GM23248 (cell line): ENCODE measurements at places on chromosomes 7 and 10. TPM values are rescaled to one million over a fixed set of nuclear protein-coding genes. Genes with fewer than 3 reads are reported as not detected.

HOXA2 gene
- total RNA-seq = not detected in 2 replicates

- no peaks in the 10 kb centered on the region for H3K4me1 ChIP-seq
- DNase-seq = no peak
- H3K27me3 ChIP-seq = peaks cover 96% of the 10 kb centered on the region
- H3K27ac ChIP-seq = no peak within 1 kb of the TSS
- no peaks in the 10 kb centered on the region for H3K36me3 ChIP-seq
Measured at GRCh38 chr7:157010588-157011332, at the start of gene MNX1. Gene MNX1, minus strand, starts transcription at chr7:157010663. Its CDS starts 313 bp downstream, at chr7:157010350.

GRCh38 chr7:55069271-55069792 lies 50.5 kb downstream of the EGFR start:
- H3K36me3 ChIP-seq = no peaks in the 10 kb centered on the region
- DNase-seq = peak; percentile 44
- no peak overlapping the region for H3K27ac ChIP-seq

DNA sequence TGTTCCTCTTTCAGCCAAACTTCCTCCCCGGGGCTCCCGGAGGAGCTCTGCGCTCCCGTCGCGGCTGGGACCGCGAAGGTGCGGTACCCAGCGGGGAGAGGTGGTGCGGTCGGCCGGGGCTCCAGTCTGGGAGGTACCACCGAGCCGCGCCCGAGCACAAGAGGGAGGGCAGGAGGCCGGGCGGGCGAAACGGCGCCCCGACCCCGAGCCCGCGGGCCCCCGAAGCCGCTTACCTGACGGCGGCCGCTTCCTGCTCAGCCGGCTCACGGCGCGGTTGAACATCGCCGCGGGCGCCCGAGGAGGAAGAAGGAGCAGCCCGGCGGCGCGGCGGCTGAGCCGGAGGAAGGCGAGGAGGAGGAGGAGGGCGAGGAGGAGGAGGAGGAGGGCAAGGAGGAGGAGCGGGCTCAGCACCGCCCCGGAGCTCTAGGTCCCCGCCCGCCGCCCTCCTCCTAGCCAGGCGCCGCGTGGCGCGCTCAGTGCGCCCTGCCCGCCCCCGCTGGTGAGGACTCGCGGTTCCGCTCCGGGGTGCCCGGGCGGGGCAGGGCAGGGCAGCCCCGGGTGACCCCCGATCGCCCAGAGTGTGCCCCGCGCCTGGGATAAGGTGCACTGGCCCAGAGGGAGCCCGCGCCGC lies at the start of gene RGS10:
TSS of gene RGS10 (minus strand) at position 363 of the 631 bp plus-strand sequence. CDS start at position 282, 81 bp downstream.
- no peaks in the 10 kb centered on the region for H3K36me3 ChIP-seq
- peak; percentile 92 for DNase-seq
- peaks cover 29% of the 10 kb centered on the region for H3K4me1 ChIP-seq
- H3K27me3 ChIP-seq = no peaks in the 10 kb centered on the region
- peak within 1 kb of the TSS; percentile 38 for H3K27ac ChIP-seq
- peak within 1 kb of the TSS; percentile 84 for H3K4me3 ChIP-seq

DNA sequence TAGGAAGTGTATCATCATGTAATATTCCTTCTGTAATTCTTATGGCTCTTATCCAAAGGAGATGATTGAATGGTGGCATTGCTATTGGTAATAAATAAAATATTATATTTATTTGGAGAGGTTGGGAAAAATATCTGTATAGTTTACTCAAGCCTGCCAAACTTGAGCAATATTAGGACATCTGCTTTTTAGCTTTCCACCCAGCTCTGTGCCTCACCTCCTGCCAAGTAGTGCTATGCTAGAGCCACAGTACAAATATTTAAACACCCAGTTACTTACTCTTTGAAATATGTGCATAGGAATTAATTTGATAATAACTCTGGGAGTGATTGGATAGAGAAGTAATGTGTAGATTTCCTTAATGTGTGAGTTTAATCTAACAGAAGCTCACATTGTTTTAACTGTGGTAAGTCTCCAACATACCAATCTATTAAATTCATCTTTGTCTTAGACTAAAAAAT lies 129.2 kb downstream of the BBS9 start:
- H3K27me3 ChIP-seq = no peaks in the 10 kb centered on the region
- H3K4me1 ChIP-seq = peaks cover 42% of the 10 kb centered on the region
- DNase-seq = peak; percentile 74

DNA sequence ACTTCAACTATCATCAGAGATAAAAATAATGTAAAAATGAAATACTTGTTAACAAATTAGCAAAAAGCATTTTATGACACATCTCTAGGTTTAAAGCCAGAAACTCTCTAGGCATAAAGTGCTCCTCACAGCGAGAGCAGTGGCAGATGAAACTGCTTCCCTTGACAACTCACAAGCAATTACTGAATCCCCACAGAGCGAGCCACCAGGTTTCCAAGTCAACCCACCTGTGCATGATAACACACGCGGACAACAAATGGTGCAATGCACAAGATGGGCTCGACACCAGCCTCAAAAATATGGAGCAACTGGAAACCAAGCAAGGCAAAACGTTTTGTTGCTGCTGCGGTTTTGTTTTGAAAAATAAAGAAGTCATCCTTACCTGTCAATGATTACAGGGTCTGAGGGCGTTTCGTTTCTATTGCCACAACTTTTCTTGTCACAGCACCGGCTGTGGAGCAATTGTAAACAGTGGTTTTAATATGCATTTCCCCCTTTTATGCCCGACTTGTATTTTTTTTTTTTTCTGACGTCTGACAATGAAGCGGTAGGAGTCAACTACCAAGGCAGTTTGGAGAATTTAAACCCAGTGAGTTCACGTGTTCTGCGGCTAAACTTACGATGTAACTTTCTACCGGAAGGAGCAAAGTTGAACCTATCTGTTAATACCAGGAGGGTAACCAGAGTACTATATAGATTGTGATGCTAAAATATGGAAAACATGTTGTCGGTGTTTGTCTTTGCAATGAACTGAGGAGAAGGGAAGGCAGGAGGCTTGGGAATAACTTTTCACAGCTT lies 7.0 kb downstream of the EBF3 start:
- H3K36me3 ChIP-seq = no peaks in the 10 kb centered on the region
- no peak for DNase-seq
- no peak overlapping the region for H3K27ac ChIP-seq
- no peaks in the 10 kb centered on the region for H3K4me1 ChIP-seq
- peaks cover 71% of the 10 kb centered on the region for H3K27me3 ChIP-seq

DNA sequence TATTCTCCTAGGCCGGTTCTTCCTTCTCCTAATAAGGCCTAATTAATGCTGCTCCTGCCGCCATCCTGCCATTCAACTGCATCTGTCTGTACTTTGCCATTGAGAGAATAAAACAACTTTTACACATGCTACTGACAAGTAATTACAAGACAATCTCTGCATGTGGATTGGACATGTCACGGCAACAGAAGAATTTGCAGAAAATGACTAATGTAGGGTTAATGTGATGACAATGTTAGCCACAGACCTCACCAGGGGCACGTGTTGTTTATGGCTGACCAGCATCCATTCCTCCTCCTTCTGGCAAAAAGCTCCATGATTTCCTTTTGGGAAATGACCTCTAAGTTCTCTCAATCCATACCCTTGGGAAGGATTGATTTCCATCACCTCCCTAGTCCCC lies 58.0 kb downstream of the NEBL start:
- no peak overlapping the region for H3K4me3 ChIP-seq
- no peak overlapping the region for H3K27ac ChIP-seq
- no peaks in the 10 kb centered on the region for H3K27me3 ChIP-seq
- no peaks in the 10 kb centered on the region for H3K36me3 ChIP-seq

- no peak overlapping the region for H3K4me3 ChIP-seq
- H3K4me1 ChIP-seq = no peaks in the 10 kb centered on the region
- H3K36me3 ChIP-seq = no peaks in the 10 kb centered on the region
Measured at GRCh38 chr10:8670461-8670860, 616.0 kb downstream of the GATA3 start.

- H3K27ac ChIP-seq = peak within 1 kb of the TSS; percentile 58
- H3K4me1 ChIP-seq = peaks cover 23% of the 10 kb centered on the region
- H3K36me3 ChIP-seq = no peaks in the 10 kb centered on the region
- H3K27me3 ChIP-seq = no peaks in the 10 kb centered on the region
Measured at GRCh38 chr10:69087590-69088470, at the start of gene SRGN. Gene SRGN, plus strand, starts transcription at chr10:69088103. Its CDS starts 55 bp downstream, at chr10:69088158.
